NCI-H2107 (cell line): ENCODE measurements at places on chromosomes 13 and 19.
A peak's percentile ranks its signal among the peaks of the same experiment; 100 is the strongest.

GRCh38 chr13:36973621-36974295, 25.4 kb downstream of the ALG5 start:
- no peak for DNase-seq

GRCh38 chr13:53873558-53873957, 844.9 kb downstream of the OLFM4 start:
- DNase-seq, result peak; percentile 69

- DNase-seq, result no peak
These were observed 25.2 kb upstream of the UBL3 start for GRCh38 chr13:29875646-29876045.

DNA sequence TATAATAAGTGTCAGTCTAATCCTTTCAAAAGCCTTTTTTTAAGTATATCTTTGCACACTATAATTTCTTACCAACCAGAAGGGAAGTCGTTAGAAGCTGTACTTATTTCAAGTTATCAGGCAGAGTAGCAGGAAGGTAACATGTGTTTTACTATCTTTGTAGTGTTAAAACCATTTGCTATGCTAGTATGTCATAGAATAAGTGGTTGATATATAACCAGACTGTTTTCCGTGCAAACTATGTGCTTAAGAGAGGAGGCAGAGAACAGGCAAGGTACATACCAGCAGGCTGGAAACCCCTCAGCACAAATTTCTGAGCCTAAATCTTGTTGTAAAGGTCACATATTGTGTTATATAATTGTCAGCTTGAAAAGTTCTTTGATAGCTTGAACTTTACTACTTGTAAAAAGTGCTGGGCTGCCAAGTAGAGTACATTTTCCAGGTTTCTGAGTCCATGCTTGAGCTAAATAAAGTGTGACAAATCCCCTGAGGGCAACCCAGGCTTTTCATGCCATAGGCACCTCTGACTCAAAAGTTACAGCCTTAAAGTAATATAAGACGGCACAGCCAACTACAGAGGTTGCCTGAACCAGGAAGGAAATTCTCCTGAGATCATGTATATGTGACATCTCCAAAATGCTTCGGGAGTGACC, 1297.4 kb downstream of the PCDH9 start:
- DNase-seq, result no peak

- DNase-seq, result no peak
These were observed 86.8 kb downstream of the EDNRB start for GRCh38 chr13:77831866-77832265.

DNA sequence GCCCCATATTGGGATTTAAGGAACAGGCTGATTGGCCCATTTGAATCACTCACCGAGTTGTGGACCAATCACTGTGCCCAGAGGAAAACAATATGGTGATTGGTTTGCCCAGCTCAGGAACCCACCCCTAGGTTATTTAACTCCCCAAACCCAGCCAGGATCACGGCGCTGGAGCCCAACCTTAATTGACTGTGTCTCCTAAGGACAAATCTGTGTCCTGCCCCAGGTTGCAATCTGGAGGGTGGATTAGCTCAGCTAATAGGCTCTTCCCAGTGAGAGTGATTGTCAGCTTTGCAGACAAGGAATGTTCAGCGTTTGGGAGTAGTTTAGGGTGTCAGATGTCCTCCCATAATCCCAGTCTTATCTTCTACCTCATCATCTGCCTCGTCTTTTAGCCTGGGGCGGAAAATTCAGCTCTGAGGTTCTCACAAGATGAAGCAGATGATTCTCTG, 3.5 kb upstream of the ZNF358 start:
- no peak for DNase-seq

- no peak for DNase-seq
These were observed 195.5 kb downstream of the RGCC start for GRCh38 chr13:41652735-41653361.

- DNase-seq, result no peak
These were observed 7.1 kb downstream of the COMMD6 start for GRCh38 chr13:75530549-75530961.
